Nephron progenitor cell (in vitro differentiated cells): ENCODE measurements at places on chromosomes 13 and 19.

DNA sequence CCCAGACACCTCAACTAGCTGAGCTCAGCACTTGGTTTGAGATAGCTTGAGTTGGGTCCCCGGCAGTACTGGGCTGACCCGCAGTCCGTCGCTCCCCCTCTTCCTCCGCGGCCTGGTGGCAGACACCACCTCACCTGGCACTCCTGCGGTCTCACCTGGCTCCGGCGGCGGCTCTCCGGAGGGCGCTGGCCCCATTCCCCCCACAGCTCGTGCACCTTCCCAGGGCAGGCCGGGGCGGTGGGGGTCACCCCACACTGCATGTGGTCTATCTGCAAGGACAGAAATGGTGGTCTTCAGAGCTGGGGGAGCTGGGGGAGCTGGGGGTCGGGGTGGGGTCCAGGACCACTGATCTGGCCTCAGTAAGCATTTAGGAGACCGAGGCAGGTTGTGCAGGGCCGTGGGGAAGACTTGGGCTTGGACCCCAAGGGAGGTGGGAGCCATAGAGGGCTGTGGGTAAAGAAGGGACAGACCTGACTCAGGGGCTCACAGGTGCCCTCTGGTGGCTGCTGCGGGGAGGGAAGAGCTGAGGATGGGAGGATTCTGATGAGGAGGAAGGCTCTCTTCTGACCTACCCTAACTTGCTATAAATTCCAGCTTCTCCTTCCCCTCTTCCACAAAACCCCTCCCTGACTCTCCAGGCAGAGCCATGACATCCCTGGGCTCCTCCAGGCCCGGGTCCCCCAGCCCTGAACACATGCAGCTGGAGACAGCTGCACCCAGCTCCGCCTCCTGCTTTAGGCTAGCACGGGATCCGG lies 6.7 kb upstream of the PLIN4 start:
- DNase-seq, result peak; percentile 80

DNA sequence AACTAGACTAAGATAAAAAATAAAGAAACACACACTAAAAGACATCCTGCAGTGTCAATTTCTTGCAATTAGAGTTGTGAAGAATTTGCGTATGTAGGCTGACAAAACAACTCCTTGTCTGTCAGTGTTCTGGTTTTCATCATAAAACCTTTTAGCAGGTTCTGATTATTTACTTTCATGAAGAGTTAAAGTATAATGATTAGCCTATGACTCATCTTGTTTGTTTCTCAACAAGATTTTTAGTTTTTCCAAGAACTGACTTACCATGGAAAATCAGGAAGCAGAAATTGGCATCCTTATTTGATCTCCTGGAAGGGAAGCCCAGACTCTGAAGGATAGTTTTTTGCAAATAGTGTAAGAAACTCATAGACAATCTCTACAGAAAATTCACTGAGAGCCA lies 848.7 kb upstream of the PCDH9 start:
- DNase-seq, result no peak

GRCh38 chr19:17881701-17882100 lies 10.0 kb downstream of the SLC5A5 start:
- DNase-seq, result no peak

GRCh38 chr13:26664286-26664685 lies 96.3 kb downstream of the GPR12 start:
- DNase-seq, result no peak

- no peak for DNase-seq
Measured at GRCh38 chr13:50609011-50609410, 234.5 kb downstream of the DLEU7 start.

DNA sequence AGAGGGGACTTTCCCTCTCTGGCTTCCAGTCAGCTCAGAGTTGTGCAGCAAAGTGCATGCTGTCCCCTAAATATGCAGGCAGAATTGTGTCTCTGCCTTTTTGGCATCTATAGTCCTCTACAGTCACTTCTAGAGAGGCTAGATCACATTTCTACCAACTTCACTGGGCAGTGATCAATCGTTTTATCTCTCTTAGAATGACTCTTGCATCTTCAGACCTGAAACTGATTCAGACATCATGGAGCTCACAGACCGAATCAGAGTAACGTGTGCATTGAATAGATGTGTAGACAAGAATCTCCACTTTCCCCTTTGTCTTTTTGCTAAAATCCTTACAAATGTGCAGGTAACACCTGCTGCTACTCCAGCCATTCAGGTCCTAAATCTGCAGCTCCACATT lies 6.2 kb downstream of the ZNF253 start:
- DNase-seq, result no peak

- no peak for DNase-seq
Measured at GRCh38 chr19:45418802-45419201, 4.9 kb downstream of the ERCC1 start.

- no peak for DNase-seq
Measured at GRCh38 chr19:11552666-11553372, 6.2 kb downstream of the ELOF1 start.

DNA sequence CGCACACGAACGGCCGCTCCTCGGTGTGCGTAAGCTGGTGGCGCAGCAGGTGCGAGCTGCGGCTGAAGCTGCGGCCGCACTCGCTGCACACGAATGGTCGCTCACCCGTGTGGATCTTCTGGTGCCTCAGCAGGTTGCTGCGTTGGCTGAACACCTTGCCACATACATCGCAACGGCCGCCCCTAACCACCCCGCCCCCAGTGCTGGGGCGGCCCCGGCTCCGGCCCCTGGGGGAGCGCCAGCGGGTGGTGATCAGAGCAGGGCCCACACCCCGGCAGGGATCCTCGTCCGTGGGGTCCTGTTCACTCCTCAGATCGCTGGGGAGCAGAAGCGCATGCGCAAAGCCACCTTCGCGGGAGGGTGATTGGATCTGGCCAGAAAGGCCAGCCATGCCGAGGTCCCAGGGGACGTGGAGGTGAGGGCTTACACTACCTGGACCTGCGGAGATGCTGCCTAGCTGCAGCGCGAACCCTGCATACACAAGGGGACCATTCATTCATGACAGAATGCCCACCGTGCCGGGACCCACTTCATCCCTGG lies 4.7 kb upstream of the UBE2M start:
- DNase-seq, result no peak

DNA sequence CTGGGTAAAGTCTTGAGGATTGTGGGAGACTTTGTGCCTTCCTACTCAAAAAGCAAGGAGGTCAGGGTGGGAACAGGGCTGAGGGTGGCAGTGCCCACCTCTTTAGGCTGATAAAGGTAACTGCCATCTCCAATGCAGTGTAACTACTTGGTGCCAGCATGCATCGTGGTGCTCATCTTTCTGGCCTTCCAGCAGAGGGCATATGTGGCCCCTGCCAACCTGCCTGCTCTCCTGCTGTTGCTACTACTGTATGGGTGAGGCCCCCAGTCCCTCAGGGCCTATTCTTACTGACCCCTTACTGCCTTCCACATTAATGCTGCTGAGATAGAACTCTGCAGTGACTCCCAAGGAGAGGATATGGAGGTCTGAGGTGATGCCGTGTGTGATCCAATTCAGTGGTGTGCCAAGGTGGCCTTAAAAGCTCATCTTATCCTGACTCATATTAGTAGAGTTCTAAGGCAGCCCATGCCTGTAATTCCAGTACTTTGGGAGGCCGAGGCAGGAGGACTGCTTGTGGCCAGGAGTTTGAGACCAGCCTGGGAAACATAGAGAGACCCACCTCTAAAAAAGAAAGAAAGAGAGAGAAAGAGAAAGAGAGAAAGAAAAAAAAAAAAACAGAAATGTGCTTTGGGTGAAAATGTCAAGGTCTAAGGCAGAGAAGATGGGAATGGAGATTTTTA lies 9.7 kb upstream of the ARHGAP45 start:
- DNase-seq, result no peak

GRCh38 chr19:16017138-16017490 lies 59.2 kb upstream of the TPM4 start:
- DNase-seq, result no peak

DNA sequence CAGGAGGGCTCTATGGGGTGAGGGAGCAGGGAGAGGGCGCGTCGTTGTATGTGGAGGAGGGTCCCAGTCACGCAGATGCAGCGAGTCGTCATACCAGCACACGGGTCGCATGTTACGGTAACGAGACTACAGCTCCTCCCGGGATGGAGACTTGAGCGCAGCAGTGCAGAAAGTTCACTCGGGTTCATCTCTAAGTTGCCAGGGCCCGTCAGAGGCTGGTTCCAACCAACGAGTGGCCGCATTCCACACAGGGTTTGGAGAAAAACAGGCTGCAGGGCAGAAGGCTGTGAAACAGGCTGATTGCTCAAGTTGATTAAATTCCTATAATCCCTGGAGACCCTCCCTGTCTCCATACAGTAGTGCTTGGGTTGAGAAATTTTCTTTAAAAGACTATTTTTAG lies 21.9 kb upstream of the TTYH1 start:
- no peak for DNase-seq

- DNase-seq, result no peak
Measured at GRCh38 chr13:104477261-104477660, 1411.0 kb upstream of the SLC10A2 start.

DNA sequence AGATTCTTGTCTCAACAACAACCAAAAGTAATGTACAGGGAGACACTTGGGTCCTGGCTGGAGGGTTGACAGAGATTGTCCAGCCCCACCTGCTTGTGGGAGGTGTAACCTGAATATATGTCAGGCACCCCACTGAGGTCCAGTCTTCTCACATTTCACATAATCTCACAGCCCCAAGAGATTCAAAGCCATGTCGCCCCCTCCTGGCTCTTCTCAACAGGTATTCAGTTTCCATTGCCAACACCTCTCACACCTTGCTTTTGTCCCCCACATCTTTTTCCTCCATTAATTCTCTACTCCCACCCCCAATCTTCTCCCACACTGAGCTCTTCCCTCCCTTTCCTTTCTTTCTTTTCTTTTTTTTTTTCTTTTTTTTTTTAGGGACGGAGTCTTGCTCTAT lies 11.2 kb downstream of the UNC13A start:
- DNase-seq, result no peak

DNA sequence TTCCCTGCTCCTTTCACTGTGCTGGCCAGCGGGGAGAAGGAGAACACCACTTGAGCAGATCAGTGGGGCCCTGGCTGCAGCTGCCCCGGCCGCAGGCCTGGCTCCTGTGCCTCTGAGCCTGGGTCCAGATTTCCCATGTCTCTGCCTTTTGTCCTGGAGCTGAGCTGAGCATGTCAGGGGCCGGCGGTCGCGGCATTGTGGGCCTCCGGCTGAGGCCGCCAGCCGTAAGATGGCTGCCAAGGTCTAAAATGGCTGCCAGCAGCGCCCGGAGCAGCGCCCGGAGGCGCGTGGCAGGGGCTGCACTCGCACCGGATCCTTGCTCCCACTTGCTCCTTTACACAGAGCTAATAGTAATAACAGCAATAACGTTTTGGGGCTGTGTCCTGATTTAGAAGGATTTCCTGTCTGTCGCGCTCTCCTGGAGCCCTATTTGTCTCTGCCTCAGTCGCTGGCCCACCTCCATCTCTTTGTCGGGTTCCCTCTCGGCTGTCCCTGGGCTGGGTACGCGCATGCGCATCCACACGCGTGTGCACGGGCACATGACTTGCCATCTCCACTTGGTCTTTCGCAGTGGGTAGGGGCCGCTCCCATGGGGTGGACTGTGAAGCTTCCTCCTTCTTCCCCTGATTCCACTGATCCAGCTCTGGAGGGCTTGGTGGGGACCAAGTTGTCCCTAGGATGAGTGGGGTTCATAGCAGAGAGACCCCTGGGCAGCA lies 32.1 kb downstream of the LYL1 start:
- DNase-seq, result no peak

DNA sequence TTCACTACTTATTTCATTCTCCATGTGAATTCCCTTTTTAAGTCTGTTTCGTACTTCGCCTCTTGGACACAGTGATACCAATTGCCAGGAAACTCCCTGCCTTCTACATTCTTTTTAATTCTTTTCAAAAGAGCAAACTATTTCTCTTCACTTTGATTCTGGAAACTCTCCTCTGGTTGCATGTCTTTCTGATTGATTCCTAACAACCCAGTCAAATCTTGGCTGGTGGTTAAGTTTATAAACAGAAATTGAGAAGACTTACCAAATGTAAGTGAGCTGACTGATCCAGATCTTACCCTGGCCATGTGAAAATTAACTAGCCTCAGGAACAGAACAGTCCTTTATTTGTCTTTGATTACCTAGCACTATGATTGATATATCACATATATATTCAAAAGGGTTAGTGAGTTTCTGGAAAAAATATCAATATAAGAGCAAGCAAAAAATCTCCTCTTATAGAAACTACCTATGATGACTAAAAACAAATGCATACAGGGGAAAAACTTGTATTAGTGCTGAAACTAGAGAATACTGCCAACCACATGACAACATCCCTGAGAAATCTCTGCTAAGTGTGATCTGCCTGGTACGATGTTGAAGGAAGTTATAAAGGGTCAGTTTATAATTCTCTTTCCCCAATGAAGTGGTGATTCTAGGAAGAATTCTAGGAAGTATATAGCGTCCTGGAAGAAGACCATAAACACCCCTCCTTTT lies 152.6 kb upstream of the HTR2A start:
- no peak for DNase-seq

- DNase-seq, result no peak
Measured at GRCh38 chr13:100196375-100196774, 107.5 kb downstream of the PCCA start.

DNA sequence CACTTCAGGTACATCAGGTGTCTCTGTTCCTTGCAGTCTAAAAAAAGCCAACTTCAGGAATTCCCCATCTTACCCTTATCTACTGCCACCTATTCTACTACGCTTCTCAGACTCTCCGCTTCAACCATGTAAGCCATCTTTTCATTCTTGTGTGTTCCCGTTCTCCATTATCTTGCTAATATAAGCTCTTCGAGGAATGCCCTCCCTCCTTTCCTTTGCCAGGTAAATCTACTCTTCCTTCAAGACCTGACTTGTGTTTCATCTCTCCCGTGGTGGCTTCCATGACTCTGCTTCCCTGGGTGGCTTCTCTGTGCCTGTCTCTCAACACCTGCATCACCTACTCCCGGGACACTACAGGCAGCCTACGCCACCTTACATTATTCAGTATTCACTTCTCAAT lies 42.3 kb upstream of the MEDAG start:
- DNase-seq, result no peak

- no peak for DNase-seq
Measured at GRCh38 chr19:17348700-17349099, 11.3 kb downstream of the GTPBP3 start.

DNA sequence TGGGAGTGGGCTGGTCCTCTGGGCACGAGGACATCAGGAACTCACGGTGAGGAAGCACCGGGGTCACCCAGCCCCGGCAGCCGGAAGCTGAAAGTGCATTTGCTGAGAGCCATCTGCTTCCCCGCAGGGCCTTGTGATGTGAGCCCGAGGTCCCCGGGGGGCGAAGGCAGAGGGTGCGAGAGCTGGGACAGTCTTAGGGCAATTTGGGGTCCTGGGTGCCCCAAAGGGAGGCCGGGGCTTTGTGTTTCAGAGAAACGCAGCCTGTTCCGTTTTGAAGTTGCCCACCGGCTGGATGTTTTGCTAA lies 4.8 kb downstream of the F2RL3 start:
- no peak for DNase-seq

- DNase-seq, result no peak
Measured at GRCh38 chr19:41844601-41845000, at the start of gene LYPD4. Gene LYPD4 (minus strand): TSS chr19:41844683. CDS start chr19:41839285, 5,398 bp downstream.
